Stimulated activated CD4-positive, alpha-beta T cell treated with anti-CD3 and anti-CD28 coated beads, TNF-alpha, amount 100 ng/mL, for 1 hour (primary cell): ENCODE measurements at places on chromosomes 6 and 20.

- DNase-seq = no peak
These were observed 42.8 kb downstream of the SOBP start for GRCh38 chr6:107532706-107533105.

GRCh38 chr6:3719462-3720308 is 31.8 kb downstream of the PXDC1 start:
- DNase-seq = no peak

- no peak for DNase-seq
These were observed 37.5 kb upstream of the FAM8A1 start for GRCh38 chr6:17562636-17563035.

DNA sequence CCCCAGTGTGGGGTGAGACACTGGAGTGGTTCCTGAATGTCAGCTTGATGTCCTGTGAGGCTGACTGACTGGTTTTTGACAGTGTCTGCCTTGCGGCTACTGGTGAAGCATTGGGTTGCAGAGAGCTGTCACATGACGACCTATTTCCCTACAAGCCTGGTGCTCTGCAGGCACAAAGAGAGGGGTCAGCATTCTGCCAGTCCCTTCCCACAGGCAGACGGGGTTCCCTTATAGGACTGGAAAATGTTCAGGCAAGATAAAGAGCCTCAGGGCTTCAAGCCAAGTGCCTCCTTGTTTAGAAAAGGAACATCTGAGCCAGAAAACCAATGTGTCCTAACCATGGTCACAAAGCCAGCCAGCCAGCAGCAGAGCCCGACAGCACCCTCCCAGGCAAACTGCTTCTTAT is 11.0 kb downstream of the LY86 start:
- no peak for DNase-seq

DNA sequence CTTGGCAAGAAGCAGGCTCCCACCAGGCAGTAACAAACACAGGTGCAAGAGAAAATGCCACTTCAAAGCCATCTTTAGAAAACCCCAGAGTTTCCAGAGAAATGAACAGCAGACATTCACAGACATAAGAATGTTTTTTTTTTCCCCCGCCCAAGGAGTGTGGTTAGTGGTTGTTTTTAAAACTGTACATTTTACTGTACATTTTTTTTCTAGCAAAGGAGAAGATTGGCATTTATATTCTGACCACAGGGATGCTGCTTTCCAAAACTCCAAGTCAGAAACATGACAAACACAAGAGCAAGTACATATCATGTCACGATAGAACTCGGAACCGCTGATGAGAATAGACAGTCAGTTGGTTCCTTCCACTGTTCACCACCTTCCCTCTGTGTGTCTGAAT is 197.9 kb downstream of the LRFN2 start:
- DNase-seq = no peak

- DNase-seq = peak; percentile 80
These were observed at the start of gene CABLES2 for GRCh38 chr20:62407221-62407992. CABLES2 (minus strand) TSS chr20:62407285; CDS start chr20:62407276, 9 bp downstream.

DNA sequence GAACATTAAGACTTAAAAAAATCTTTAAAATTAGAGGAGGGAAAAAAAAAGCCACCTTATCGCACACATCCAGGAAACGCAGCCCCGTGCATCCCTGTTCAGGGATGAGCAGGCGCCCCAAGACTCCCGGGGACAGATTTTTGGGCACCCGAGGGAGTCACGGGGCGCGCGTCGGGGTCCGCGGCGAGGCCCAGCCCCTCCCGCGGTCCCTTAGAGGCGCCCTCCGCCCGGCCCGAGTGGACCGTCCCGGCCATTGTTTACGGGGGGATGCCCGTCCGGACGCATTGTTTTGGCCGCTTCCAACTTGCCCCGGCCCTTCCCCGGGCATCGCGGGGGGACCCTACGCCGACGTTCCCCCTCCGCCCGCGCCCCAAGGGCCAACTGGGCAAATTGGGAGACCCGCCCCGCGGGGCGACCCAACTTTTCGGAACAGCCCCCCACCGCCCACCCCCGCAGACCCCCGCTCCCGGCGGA is 610 bp downstream of the ZNF217 start:
- no peak for DNase-seq

DNA sequence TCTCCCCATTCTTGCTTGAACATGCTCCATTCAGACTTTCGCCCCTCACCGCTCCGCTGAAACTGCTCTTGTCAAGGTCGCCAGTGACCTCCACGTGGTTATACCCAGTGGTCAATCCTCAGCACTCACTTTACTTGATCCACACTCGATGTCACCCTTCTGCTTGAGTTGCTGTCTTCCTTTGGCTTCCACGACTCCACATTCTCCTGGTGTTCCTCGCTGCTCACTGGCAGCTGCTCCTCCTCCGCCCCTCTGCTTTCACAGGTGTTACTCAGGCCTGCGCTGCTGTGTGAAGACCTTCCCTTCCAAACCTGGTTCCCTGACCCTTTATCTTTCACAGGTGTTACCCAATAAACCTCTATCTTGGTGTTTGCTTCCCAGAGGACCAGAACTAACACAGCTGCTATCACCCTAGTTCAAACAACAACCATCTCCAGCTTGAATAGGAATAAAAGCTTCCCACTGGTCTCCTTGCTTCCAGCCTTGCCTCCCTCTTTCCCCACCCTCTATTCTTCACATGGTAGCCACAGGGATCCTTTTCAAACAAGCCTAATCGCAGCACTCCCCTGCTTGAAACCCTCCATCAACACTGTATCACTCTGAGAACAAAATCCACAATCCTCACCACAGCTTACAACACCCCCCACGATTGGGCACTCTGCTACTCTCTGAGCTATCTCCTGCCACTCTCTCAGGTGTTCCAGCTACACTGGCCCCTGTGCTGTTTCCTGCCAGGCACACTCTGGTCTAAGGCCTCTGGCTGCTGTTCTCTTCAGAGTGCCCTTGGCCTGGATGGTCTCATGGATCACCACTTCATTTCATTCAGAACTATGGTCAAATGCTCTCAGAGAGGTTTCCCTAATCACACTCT is 10.7 kb downstream of the PPIL1 start:
- no peak for DNase-seq

DNA sequence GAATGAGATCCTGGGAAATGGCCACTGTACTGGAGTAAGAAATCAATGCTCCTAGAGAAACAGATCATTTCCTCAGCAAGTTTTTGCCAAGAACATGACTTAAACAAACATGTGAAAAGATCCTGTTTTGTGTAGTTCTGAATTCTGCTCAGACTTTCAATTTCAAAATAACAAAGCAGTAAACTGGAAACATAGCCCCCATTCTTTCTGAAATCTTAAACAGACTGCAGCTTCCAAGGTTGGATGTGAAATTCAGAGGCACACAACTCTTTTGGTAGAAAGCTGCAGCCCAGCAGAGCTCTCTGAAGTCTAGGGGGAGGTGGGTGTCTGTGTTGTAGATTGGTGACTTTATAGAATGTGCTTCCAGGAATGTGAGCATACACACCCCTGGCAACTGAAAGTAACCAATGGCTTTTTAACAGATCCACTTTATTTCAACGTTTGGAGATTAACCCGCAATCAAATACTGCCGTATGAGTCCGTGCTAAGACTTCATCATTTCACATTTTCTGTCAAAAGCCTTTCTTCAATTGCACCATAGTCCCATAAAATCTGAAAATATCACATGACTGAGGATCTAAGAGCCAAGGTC is 86.4 kb downstream of the ATXN1 start:
- no peak for DNase-seq

DNA sequence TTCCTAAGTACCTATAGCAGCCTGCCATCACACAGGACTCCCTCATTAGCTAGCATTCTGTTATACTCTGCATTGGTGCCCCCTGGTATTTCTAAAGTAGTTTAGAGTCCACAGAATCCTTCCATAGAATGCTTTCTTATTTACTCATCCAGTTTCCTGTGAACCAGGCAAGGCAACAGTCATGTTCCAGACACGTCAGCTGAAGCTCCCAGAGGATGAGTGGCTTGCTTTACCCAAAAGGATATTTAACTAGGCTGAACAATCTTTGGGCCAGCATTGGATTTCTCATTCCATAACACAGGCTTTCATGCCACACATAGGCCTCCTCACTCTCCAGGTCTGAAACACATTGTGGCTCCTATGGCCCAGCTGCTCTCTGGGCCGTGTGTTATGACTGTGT is 203.8 kb upstream of the MAP3K7 start:
- DNase-seq = no peak

DNA sequence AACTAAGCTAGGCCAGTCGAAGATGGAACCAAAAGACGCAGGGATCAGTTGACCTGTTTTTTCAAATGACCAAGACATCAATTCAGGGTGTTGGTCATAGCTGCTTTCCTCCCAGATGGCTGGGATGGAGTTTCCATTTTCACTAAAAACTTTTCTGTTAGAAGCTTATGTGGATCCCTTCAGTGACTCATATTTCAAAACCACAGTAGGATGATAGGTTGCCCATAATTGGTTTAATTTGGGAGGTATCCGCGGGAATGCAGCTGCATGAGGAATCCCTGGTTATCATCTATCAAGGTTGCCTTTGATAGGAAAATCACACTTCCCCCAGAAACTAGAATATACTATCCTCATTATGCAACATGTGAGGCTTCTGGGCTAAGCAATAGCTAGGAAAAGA is 150.9 kb upstream of the MLIP start:
- DNase-seq = no peak

GRCh38 chr20:33993576-33994221 is at the start of gene RALY:
RALY (plus strand) TSS chr20:33993911; CDS start chr20:34072075, 78,164 bp downstream.
- peak; percentile 25 for DNase-seq

- DNase-seq = no peak
These were observed 95.9 kb downstream of the FYN start for GRCh38 chr6:111777357-111777756.

GRCh38 chr6:9224539-9224938 is 789.2 kb upstream of the SLC35B3 start:
- DNase-seq = no peak

DNA sequence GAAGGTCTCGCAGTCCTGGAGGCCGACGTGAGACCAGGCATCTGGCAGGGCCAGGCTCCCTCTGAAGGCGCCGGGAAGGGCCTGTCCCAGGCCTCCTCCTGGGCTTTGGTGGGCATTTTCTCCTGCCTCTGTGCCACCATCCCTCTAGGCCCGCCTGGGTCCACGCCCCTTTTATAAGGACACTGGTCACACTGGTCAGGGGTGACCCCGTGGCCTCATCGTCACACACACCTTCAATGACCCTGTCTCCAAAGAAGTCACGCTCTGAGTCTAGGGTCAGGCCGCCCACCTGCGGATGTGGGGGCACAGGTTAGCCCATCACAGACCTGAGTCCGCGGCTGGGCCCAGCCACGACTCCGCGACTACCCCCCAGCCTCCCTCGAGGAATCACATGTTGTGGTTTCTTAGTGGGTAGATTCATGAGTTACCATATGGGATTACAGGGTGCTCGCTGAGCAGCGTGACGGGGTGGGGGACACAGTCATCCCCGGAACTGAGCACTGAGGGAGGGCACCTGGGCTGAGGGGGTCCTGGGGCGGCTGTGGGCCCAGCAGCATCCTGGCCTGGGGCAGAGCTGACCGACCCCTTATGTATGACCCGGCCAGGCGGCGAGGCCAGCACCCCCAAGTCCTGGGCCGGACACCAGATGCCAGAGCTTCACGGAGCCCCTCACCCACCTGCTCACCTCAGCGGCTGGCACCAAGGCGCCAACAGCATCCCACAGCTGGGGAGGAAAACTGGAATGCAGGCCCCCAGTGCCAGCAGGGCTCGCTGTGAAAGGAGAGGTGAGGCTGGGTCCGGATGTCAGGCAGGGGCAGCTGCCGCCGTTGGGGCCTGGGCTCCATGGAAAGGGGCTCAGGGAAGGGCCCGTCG is 115.9 kb downstream of the DLL1 start:
- no peak for DNase-seq

- no peak for DNase-seq
These were observed 403.2 kb downstream of the ARHGAP18 start for GRCh38 chr6:129306826-129307225.

- no peak for DNase-seq
These were observed 39.1 kb upstream of the AKIRIN2 start for GRCh38 chr6:87741001-87741650.

GRCh38 chr20:5660346-5660745 is 89.9 kb upstream of the SHLD1 start:
- no peak for DNase-seq

- DNase-seq = no peak
These were observed 17.8 kb downstream of the TOMM34 start for GRCh38 chr20:44942264-44942973.

- DNase-seq = no peak
These were observed 155.0 kb downstream of the GJA1 start for GRCh38 chr6:121590438-121590837.

GRCh38 chr6:110799655-110800054 is 15.6 kb downstream of the CDK19 start:
- DNase-seq = no peak

DNA sequence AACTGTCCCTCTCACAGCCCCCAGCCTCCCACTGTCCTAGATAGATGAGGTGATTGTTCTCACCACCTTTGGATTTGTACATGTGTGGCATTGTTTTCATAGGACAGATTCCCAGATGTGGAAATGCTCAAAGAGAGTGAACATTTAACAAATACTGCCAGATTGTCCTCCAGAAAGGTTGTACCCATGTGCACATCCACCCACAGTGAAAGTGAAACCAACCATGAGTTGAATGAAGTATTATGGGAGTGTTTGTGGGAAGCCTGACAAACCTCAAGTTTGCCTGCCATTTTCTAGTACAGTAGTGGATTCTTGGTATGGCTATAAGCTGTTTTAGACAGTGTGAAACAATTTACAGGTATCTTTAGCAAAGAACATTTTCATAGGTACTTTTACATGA is 42.7 kb downstream of the ANKRD6 start:
- no peak for DNase-seq

GRCh38 chr20:20435453-20435852 is 67.5 kb downstream of the INSM1 start:
- no peak for DNase-seq
